ENCODE measurements at places on chromosomes 7 and 10. TPM values are rescaled to one million over a fixed set of nuclear protein-coding genes. Genes with fewer than 3 reads are reported as not detected.

PRLHR gene
- 2.3 TPM for total RNA-seq

DNA sequence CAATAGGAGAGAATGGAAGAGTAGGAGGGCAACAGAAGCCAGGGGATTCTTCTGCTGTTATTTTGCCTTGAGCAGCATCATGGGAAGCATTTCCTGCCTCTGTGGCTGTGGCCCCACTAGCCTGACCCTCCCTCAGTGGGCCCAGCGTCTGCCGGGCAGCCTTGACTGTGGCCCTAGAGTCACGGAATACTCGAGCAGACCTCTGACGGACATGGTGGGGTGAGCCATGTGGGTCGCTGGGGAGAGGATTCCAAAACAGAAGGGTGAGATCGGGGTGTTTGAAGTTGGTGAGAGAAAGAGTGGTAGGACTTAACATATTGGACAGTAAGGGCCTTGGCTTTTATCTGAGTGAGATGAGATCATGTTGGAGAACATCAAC, 8.3 kb upstream of the PRKAG2 start:
- DNase-seq: no peak

GRCh38 chr10:113520690-113521474, 32.0 kb upstream of the HABP2 start:
- DNase-seq: peak; percentile 71

- DNase-seq: no peak
Observed at GRCh38 chr10:102285133-102285532, 39.8 kb downstream of the GBF1 start.

AGMO gene
- total RNA-seq: not detected

ZP3 gene
- 1.9 TPM for total RNA-seq

CADPS2 gene
- total RNA-seq: 11.5 TPM

DNA sequence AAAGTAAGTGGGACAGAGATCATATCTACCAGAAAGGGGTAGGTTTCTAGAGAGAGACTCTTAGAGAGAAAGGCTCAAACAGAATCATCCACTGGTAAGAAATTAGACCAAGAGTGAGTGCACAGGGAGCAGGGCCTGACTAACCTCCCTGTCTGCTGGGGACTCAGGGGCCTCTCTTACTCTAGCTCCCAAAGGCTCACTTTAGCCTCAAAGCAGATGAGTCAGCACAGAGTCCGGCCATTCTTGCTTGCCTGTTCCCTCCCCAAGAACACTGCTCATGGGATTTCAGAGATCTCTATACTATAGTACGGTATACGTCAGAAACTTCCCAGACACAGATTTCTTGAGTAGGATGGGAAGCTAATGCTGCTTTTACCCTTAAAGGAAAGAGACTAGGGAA, 32.7 kb downstream of the RBM28 start:
- no peak for DNase-seq

GRCh38 chr7:41478187-41478586, 224.7 kb downstream of the INHBA start:
- no peak for DNase-seq

DNA sequence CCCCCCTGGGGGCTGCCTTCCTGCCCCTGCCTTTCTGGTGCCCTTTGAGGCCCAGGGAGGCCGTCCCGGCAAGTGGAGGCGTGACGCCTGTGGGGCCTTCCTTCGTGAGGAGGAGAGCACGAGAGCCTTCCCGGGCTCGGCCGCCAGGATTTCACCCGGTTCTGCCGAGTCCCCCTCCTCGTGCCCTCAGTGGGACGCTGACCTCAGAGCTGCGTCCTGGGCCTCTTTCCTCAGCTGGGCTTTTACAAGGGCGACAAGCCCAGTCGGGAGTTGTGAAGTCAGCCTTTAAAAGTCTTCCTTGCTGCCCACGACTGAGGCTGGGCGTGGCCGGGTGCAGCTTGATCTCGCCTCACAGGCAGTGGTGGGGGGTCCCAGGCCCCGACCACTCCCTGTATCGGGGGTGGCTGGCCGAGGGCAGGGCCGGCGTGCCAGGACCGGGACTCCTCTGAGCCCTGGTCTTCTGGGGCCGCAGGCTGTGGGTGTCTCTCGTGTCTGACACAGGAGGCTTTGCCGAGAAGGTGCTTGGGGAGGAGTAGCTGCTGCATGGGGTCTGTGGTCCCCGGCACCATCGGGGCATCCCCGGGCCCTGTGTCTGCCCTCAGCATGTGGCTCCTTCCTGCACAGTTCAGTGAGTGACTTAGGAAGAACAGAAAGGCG, 41.8 kb downstream of the FAM20C start:
- no peak for DNase-seq

GRCh38 chr10:84179059-84179710, 5.6 kb downstream of the GPR15LG start:
- DNase-seq: no peak

OR2A1 gene
- total RNA-seq: 3.8 TPM

GRCh38 chr10:44398271-44398670, 13.4 kb upstream of the CXCL12 start:
- peak; percentile 7 for DNase-seq

DNA sequence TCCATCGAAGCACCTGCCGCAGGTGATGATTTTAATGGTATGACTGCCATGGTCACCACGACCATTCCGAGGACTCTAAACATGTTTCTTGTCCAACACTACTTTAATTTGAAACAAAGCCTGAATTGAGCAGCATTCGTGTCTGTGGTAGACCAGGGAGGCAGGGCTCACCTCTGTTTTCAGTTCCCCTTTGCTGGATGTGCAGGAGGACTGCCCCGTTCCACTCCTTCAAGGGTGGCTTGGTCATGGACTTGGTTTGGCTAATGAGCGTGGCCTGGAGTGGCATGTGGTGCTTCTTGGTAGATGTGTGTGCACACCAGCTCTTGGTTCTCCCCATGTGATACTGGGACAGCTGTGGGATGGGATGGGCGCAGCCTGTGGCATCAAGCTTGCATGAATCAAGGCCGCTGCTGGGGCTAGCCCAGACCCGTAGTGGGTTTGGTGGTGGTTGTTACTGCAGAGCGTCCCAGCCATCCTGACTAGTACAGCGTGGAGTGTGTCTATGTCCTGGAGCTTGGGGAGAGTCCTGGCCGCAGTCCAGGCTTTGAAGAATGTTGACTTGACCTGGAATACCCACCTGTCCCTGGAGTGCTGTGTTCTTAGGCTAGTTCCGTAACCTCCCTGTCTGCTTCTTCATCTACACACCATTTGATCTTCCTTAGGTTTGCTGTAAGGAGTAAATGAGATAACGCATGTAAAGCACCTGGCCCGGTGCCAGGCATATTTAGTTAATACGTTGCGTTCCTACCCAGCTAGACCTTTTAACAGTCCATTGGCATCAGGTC, 34.8 kb downstream of the MGMT start:
- no peak for DNase-seq

- no peak for DNase-seq
Observed at GRCh38 chr10:119522747-119523426, 19.6 kb downstream of the RGS10 start.

DNA sequence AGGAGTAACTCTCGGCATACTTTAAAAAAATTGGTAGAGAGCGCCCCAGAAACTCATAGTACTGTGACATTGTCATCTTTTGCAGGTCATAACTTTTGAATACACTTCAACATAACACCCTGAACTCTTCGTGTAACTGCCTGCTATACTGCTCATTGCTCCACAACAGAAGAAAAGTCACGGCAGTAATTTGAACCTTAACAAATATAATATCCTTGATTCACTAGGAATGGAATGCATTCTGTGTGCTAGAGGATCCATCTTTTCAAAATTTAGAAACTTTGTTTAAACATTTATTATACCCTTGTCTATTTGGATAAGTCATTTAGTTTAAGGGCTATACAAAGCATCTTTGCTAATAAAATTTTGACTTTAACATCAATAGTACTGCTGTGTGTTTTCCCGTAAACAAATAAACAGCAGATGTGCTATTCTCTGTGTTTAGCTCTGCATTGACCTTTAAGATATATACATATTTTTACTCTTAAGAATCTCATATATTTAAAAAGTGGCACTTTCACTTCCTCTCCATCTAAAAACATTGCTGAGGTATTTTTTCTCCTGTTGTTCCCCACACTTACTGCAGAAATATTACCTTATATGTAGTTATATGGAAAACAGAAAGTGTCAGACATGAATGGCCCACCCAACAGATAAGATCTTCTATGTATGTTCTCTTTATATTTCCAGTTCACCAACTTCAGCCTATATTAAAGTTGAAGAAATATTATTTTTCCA, 217.6 kb upstream of the TMEM229A start:
- no peak for DNase-seq

- no peak for DNase-seq
Observed at GRCh38 chr10:6470894-6471618, 109.0 kb downstream of the PRKCQ start.

- no peak for DNase-seq
Observed at GRCh38 chr7:65979583-65980477, 2.2 kb downstream of the GUSB start.

HIP1 gene
- total RNA-seq: 27.0 TPM

DNA sequence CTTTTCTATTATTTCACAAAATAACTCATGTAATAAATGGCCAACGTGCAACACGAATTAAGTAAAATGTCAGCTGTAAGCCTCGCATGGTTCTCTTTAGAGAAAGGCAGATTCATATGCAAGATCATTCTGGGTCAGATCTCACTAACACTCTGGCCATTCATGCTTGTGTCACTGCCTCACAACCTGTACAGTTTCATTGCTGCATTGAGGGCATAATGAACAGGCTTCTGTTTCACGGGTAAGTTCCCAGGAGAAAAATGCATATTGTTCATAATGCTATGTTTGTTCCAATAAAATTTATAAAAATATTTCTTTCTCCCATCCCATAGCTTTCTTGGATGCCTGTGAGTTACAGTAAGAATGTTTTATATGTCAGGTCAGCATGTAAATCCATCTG, 734.0 kb upstream of the ANKRD30A start:
- DNase-seq: no peak

GRCh38 chr7:157472311-157473050, 135.7 kb downstream of the DNAJB6 start:
- no peak for DNase-seq

DNA sequence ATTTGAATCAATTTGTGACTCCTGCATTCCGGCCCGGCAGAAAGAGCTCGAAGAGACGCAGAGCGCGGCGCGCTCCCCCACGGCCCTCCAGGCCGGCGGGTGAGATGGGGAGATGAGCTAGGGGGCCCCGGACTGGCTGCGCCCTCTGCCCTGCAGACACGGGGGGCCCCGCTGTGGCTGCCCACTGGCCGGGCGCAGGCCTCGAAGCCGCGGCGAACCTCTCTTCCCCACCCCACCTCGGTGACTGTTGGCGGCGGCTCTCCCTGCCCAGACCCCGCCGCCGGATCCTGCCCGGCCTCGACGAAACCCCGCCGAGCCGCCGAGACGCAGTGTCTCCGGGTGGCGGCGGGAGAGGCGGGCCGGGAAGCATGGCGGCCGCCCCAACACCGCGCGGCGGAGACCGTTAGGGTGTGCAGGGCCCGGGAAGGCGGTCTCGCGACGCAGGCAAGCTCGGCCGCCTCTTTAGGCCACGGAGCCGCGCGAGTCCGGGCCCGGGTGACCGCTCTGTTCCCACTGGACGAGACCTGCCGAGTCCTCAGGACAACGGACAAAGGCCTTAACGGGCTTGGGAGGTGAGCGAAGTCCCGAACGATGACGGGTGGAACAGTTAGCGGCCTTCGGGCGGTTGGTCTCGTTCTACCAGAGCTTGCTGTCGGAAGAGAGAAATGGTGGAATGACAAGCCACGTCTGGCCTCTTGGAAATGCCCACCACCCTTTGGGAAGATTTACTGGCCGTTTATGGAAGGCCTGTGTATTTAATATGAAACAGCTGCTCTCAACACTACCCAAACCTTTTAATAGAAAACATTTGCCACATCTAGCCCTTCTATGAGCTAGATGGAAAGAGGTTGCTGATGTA, 24.3 kb downstream of the NUP42 start:
- peak; percentile 27 for DNase-seq

- no peak for DNase-seq
Observed at GRCh38 chr7:77354484-77354883, 61.7 kb downstream of the GSAP start.

GRCh38 chr10:89466599-89467035, 52.2 kb downstream of the IFIT5 start:
- DNase-seq: no peak

COL13A1 gene
- 13.9 TPM for total RNA-seq

DNA sequence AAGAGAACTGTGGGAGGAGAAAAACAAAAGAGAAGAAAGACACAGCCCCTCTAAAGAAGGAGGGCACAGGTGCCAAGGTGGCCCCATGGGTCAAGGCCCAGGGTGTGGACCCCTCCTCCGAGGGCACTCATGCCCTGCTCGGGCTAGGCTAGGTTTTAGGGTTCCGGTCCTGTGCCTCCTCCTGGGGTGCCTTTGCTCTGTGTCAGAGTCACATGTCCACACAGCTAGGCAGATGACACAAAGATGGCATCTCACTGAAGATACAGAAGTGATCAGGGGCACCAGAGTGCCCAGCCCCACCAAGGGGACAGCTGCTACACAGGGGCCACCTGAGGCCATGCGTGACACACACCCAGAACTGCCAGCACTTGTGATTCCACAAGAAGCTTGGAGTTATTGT, 116.4 kb upstream of the PPIF start:
- DNase-seq: no peak

GRCh38 chr7:29113384-29114102, 32.8 kb downstream of the CPVL start:
- no peak for DNase-seq

CYP2C19 gene
- total RNA-seq: not detected

DNA sequence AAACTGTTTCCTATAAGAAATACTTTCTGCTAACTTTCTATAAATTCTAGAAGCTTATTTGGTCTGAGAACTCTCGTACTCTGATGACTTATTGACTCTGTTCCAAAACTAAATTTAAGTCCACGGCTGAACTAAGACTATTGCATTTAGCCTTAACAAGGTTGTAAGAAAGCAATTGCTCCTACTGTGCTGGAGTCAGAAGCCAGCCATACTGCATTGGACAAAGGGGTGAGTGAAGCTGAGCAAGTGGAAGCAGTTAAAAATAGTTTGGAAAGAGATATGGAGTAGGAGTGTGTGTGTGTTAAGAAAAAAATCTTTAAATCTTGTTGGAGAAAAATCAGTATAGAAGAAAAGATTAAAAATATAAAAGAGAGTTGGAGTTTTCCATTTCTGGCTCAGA, 1360.1 kb upstream of the CELF2 start:
- no peak for DNase-seq

GRCh38 chr7:73700069-73700423, 16.6 kb downstream of the BUD23 start:
- DNase-seq: no peak

ABCB4 gene
- total RNA-seq: not detected

HTR5A gene
- not detected for total RNA-seq

Measured in uterus (tissue), 4 donors.